Erythroblast (primary cell): ENCODE measurements at places on chromosomes 5 and 9.

DNA sequence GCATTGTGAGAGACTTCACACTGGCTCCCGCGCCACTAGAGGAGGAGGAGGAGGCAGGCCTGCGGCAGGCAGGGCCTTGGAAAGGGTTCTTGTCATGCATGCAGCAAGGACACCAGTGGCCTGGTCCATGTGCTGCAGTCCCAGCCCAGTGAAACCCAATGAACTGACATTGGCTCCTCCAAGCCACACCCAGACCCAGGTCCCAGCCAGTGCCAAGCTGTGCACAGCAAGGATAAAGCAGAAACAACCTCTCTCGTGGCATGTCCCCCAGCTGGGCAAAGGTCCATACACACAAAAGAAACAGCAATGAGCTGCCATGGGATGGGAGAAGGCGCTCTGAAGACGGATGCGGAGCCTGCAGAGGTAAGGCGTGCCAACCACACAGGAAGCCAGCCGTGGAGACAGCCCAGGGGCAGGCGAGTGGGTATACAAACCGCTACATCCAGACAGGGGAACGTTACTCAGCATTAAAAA is 89.2 kb downstream of the SEMA4D start:
- no peak for DNase-seq

- DNase-seq, result peak; percentile 75
Observed at GRCh38 chr9:34463098-34463900, 4.7 kb downstream of the DNAI1 start.

- peak; percentile 96 for DNase-seq
Observed at GRCh38 chr5:112860929-112861637, at the start of gene SRP19. Gene SRP19, plus strand, starts transcription at chr5:112861287. Its CDS starts 90 bp downstream, at chr5:112861377.

- DNase-seq, result no peak
Observed at GRCh38 chr9:112860451-112860850, 30.2 kb downstream of the SLC46A2 start.

- no peak for DNase-seq
Observed at GRCh38 chr5:137581776-137582175, 82.7 kb upstream of the SPOCK1 start.

- DNase-seq, result no peak
Observed at GRCh38 chr5:108233617-108234155, 148.2 kb downstream of the FBXL17 start.

- DNase-seq, result no peak
Observed at GRCh38 chr5:102901424-102902134, 146.5 kb downstream of the PAM start.

GRCh38 chr5:125338440-125339174 is 592.2 kb upstream of the ZNF608 start:
- DNase-seq, result no peak

DNA sequence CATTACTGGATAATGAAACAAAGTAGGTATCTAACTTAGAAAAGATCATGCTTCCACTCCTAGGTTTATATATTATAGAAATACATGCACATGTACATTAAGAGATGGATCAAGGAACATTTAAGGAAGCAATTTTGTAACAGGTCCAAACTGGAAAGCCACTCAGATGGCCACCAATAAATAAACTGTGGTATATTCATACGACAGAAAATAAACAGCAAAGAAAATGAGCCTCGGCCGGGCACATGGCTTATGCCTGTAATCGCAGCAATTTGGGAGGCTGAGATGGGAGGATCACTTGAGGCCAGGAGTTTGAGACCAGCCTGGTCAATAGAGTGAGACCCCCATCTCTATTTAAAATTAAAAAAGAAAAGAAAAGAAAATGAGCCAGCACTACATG is 25.6 kb downstream of the CEMIP2 start:
- DNase-seq, result no peak

- no peak for DNase-seq
Observed at GRCh38 chr9:121667214-121667613, 15.8 kb downstream of the DAB2IP start.

DNA sequence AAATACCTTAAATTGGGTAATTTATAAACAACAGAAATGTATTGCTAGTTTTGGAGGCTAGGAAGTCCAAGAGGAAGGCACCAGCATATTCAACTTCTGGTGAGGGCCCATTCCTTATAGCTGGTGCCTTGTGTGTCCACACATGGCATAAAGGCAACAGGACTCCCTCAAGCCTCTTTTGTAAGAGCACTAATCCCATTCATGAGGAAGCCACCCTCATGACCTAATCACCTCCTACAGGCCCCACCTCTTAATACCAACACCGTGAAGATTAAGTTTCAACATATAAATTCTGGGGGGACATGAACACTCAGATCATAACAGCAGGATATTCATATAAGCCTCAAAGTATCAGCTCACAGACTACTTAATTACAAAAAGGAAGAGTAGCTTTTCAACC is 4.0 kb upstream of the PLAC8L1 start:
- DNase-seq, result peak; percentile 21

GRCh38 chr5:168217497-168217896 is 73.9 kb upstream of the WWC1 start:
- DNase-seq, result no peak

DNA sequence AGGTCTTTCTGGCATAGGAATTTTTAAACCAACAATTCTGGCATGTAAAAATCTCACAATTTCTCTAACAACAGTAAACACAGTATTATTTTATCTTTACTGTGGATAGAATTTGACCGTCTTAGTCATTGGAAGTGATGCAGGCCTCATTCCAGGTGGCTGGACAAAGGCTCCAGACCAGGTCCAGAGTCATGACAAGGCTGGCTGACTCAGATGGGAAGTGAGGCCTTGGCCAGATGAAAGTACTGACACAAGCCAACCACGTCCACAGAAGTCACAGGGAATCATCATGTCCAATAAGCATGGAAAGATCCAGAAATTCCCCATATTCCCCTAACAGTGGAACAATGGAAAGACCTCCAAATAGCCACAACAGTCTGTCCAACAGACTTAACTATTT is 12.4 kb downstream of the SPOCK1 start:
- DNase-seq, result no peak

DNA sequence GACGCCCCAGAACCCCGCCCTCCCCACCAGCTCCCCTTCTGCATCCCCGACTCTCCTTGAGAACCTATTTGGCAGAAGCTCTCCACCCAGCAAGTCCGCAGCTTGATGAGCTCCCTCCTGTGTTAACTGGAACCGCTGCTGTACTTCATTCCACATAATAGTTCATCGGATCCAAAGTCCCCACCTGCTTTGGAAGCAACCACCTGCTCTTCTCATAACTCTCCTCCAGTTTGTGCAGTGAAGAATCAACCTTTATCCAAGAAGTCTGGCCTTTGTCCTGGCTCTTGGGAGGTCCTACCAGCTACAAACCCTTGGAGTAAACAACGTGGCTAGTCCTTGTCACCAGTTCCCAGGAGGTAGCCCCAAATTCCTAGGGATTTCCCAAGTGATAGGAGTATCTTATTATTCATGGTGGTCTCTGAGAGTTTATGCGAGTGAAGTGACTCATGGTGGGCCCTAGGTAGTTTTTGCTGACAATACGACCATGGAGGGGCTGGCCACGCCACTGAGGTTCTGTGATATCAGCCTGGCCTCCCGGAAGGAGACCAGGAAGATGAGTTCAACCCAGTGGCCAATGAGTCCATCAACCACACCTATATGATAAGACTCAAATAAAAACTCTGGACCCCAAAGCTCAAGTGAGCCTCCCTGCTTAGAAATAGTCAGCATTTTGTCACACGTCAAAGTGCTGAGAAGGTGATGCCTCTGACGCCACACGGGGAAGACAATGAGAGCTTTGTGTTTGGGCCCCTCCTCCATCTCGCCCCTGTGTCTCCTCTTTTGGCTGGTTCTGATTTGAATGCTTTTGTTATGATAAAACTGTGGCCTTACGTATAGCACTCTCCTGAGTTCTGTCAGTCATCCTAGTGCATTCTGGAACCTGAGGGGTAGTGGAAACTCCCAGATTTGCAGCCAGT is 3.6 kb upstream of the IL4 start:
- no peak for DNase-seq

- no peak for DNase-seq
Observed at GRCh38 chr9:92734931-92735635, 29.6 kb downstream of the BICD2 start.

DNA sequence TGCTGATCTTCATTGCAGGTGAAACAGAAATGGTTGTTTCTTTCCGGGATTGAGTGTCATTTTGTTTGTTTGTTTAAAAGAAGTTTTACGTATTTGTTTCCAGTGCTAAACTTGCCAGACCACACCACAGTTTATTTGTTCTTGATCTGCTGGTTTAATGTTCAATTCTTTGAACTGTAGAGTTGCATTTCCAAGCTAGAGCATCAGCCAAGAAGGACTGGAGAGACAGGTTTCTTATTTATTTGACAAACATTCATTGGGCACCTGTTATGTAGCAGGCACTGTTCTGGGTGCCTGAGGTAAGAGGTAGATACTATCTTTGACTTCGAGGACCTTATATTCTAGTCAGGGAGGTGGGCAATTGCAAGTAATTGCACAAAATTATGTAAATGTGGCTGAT is 45.0 kb downstream of the MCCC2 start:
- DNase-seq, result no peak

DNA sequence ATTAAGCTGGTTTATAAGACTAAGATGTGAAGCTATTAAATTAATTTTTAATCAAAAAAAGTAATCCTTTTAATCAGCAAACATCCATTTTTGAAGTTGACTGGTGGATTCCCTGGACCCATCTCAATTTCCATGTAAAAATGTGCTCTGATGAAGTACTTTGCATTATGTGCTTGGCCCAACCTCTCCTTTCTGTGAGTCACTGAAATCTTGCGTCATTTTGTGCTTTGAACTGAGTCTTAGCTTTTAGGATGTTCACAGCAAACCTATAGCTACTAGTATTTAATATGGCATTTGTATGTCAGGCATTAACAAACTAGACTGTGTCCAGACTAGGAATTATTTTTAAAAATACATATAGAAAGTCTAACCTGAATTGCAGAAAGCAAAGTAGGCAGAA is 55.0 kb upstream of the CDH12 start:
- DNase-seq, result no peak

- DNase-seq, result peak; percentile 94
Observed at GRCh38 chr5:133932441-133933168, 35.8 kb downstream of the C5orf15 start.

DNA sequence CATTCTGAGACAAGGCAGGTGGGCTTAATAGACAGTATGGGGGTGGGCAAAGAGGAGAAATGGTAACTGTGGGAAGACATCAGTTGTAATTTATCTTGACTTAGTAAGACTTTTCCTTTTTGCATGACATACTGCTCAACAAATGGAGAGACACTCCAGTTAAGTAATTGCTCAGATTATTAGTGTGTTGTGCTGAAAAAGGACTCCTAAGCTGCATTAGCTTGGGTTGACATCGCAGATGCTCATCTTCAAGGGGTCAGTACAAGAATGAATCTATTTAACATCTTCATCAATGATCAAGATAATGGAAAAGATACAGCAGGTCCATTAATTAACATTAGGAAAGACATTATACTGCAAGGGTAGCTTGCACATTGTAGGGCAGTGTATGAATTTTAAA is 181.1 kb upstream of the ELAVL2 start:
- DNase-seq, result no peak

DNA sequence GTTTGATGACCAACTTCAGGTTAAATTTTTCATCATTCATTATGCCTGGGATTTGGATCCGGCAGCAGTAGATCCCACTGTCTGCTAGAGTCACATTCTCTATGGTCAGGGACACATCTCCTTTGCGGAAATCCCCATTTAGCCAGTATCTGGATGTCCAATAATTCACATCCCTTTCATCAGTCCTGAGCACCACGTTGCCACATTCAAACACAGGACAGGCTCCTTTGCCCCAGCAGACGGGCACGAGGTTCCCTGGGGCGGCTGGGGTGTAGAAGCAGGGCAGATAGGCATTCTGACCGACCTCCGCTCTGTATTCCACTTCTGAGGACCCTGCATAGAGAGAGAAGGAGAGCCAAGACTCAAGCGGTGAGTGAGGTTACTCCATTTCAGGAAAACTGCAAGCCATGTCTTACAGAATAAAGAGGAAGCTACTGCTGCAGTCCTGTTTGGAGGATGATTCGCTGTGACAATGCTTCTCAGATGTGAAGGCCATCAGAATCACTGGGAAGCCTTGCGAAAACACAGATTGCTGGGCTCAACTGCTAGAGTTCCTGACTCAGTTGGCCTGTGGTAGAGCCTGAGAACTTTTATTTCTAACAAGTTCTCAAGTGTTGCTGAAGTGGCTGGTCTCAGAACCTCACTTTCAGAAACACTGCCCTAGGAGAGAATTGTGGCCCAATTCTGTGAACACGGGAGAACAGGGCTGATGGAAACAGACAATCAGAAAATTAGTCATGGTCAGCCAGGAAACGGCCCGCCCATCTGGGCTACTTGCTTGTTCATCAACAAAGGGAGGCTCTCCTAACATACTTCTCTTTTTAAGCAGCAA is 2.0 kb downstream of the HAVCR2 start:
- DNase-seq, result no peak

DNA sequence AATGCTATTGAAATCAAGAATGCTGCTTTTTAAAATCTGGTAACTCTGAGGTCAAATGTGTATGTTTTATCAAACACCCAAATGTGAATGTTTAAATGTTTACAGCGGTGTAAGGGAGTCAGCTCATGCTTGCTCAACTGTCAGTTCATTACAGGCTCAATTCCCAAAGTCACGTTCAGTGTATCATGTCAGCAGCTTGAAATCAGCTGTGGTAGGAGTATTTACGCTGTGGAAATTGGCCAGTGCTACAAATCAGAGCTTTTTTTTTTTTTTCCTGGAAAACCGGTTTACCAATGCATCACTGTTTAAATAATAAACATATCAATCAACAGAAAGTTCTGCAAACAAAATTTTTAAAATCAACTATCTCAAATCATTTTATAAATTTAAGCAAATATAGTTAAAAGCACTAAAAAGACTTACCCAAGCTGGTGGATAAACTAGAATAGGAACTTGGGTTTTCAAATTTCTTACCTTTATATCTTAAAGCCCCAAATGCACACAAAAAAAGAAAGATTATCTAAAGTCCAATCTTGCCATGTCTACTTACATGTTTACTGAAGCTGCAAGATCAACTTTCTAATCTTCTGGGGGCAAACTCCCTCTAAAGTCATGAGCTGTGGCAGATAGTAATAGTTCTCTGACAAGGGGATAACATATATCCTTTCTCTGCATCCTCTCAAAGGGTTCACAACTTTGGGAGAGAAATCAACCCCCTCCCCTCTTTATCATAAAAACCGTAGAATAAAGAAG is 57.6 kb upstream of the GRAMD2B start:
- DNase-seq, result no peak

GRCh38 chr5:110590187-110590586 is 136.3 kb downstream of the TMEM232 start:
- DNase-seq, result peak; percentile 4
